ENCODE measurements at places on chromosomes 2 and 18.

GRCh38 chr2:232524771-232525170 lies 1.2 kb upstream of the CHRND start:
- no peak for DNase-seq

- no peak for DNase-seq
Measured at GRCh38 chr2:120613742-120614571, 121.7 kb upstream of the GLI2 start.

GRCh38 chr2:237547841-237548416 lies 18.4 kb upstream of the PRLH start:
- no peak for DNase-seq

DNA sequence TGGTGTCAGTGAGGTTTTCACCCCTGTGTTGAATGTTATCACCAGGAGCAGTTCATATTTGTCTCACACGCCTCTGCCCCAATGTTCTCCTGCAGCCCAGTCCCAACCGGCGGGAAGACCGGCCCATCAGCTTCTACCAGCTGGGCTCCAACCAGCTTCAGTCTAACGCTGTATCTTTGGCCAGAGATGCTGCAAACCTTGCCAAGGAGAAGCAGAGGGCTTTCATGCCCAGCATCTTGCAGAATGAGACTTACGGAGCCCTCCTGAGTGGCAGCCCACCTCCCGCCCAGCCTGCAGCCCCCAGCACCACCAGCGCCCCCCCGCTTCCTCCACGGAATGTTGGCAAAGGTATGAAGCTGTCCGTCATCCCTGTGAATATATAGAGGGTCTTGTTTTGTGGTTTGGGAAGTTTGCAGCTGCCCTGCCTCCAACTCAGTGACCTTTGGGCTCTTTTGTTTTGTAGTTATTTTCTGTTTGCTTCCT lies 35.1 kb downstream of the ITGB1BP1 start:
- no peak for DNase-seq

DNA sequence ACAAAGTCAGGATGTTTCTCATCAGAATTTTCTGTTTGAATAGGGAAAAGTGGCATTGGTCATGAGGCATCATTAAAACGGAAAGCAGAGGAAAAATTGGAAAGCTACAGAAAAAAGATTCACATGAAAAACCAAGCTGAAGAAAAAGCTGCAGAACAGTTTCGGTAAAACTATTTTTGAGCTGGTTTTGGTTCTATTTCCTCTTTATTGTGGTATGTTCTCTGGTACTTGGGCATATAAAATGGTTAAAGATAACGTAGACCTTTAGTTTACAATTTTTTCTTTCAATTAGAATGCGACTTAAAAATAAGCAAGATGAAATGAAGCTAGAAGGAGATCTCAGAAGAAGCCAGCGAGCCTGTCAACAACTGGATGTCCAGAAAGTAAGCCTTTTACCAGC lies 7.6 kb downstream of the GPATCH11 start:
- no peak for DNase-seq

GRCh38 chr2:159849160-159849813 lies 51.3 kb upstream of the CD302 start:
- no peak for DNase-seq

GRCh38 chr2:72755647-72756423 lies 70.0 kb downstream of the EXOC6B start:
- DNase-seq = no peak
